Tongue (tissue), 3 donors: ENCODE measurements at places on chromosomes 2 and 18. TPM values are rescaled to one million over a fixed set of nuclear protein-coding genes. Genes with fewer than 3 reads are reported as not detected.

DNA sequence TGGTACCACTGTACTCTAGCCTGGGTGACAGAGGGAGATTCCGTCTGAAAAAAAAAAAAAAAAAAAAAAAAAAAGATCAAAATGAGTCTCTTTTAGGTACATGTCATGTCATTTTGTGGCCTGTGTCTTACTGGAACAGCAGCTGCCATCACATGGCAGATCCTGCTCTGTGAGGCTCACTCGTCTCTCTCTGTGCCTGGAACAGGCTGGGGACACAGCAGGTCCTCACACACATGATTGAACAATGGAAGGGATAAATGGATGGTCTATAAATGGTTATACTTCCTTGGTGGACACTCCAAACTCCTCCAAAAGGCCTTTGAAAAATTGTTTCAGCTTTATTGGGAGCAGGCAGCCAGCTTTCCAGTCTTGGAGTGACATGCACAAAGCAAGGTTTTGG is 236.2 kb upstream of the COPS8 start:
- no peak for DNase-seq

GRCh38 chr2:104050656-104051242 is 803.2 kb upstream of the POU3F3 start:
- peak; percentile 41 for DNase-seq

DNA sequence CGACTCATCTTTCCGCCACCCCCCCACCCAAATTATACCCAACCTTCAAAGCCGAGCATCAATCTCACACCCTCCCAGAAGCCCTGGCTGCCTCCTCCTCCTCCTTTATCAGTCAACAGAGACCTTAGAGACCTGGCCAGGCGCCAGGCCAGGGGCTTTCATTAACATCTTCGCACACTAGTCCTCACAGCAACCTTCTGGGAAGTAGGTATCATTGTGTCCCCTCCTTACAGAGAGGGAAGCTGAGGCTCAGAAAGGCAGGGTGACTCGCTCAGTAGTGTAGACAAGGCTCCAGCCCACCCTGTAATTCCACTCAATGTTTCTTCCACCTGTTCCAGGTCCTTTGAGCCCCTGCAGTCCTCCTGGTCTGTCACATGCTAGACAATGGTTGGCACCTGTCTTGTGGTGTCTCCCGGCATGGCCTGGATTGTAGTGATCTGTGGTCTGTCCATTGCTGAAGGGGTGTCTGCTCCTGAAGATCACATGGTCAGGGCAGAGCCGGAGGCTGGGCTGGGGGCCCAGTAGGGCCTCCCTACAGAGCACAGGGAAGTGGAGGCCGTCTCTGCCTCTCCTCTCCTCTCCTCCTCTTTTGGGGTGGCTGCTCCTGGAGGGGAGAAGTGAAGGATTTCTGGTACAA is 36.0 kb downstream of the KLHL29 start:
- DNase-seq = no peak

GRCh38 chr18:79890674-79891073 is 60.8 kb downstream of the SLC66A2 start:
- DNase-seq = no peak

DNA sequence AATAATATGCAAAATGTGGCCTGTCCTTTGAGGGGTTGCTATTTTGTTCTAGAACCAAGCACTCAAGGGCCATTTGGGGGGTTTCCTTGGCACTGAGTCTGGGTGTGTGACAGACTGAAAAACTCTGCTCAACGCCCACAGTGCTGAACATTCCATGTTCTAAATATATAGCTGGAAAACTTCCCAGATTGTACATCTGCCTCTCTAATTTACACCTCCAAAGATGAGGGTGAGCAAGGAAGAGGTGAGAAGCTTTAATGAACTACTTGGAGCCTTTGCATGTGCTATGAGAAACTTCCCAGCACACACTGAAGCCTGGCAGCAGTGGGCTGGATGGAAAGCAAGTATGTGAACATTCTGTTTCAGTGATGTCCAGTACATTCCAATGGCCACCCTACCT is 296.7 kb upstream of the KCNH7 start:
- DNase-seq = no peak

- no peak for DNase-seq
These were observed at the start of gene KCNJ3 for GRCh38 chr2:154698296-154698720. TSS of gene KCNJ3 (plus strand) at chr2:154698695. CDS start at chr2:154698776, 81 bp downstream.

DNA sequence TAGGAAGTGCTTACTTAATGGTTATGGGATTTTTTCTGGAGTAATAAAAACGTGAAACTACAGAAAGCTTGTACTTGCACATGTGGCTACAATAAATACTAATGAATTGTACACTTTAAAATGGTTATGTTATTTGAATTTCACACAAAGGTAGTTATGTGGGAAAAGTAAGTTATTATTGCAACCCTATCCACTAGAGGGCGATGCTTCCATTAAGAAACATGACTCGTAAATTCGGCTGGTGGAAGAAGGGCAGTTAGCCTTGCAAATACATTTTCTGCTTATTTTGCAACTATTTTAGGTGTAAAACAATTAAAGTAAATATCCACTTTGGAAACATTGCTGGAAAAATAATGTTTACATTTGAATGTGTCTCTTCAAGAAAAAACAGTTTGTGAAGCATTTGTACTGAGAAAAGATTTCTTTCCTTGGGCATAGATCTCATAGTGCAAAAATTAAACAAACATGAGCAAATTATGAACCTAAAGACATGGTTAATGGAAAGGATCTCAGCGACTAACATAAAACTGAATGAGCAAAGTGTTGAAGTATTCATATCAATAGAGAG is 68.1 kb upstream of the CSRNP3 start:
- DNase-seq = peak; percentile 88

GRCh38 chr2:41741951-41742595 is 305.7 kb upstream of the PKDCC start:
- no peak for DNase-seq

GRCh38 chr18:3603421-3604234 is 153.7 kb downstream of the TGIF1 start:
- DNase-seq = peak; percentile 93

DNA sequence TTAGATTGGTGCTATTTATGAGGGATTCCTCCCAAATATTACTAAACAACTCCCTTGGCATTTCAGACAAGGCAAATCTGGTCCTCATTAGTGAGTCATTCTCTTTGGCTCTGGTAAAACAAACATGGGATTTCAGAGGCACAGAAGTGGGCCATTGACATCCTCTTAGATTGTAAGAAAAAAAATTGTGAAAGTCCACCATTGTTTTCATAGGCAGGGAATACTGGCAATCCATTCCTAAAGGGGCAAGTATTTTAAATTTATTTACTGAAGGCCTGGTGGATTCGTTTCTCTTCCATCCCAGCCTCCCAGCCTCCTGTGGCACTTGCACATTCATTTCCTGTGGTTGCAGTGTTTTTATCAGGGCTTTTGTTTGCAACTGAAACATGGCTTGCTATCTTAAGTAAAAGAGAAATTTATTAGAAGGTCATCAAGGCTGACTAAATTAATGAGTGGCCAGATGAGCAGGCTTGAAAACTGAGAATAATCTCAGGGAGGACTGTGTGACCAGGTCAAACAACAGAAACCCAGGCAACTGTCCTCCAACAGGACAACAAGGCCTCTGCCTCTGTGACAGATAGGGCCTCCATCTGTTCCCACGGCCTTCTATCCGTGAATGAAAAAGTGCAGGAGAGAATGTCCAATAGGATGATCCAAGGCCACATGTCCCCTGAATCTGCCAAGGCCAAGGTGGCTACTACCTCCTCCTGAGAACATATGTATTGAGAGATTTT is 23.1 kb upstream of the TNFAIP6 start:
- DNase-seq = no peak

DNA sequence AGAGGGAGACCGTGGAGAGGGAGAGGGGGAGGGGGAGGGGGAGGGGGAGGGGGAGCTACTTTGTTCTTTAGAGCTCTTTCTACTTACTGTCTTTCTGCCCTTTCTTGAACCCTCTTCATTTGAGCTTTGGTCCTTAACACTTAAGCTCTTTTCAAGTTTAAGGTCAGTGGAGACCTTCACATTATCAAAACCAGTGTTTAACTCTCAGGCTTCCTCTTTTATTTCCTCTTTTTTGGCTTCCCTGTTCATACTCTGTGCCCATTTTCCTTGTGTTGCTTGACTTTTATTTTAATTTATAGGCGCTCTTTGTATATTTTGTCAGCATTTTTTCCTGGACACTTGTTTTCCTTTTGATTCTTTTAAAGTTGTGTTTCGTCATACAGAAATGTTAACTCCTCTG is 37.1 kb downstream of the ACSL3 start:
- DNase-seq = no peak

DNA sequence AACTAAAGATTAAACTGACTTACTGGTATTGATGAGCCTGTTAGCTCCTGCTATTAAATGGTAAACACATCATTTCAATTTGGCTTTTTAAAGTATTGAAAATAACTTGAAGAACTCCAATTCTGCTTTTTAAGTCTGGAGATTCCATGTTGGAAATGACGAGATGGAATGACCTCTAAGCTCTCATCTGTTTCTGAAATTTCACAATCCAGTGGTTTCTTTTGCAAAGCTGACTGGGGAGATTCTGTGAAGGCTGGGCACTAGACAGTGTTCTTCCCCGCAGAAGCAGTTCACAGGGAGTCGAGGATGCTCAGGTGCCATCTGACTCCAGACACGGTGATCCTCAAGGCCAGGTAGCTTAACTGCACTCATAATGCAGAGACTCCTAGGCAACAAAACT is 44.7 kb downstream of the DHRS9 start:
- no peak for DNase-seq

GRCh38 chr18:34153711-34154110 is 71.0 kb downstream of the NOL4 start:
- no peak for DNase-seq

GRCh38 chr2:134536296-134536695 is 182.5 kb downstream of the TMEM163 start:
- DNase-seq = no peak

DNA sequence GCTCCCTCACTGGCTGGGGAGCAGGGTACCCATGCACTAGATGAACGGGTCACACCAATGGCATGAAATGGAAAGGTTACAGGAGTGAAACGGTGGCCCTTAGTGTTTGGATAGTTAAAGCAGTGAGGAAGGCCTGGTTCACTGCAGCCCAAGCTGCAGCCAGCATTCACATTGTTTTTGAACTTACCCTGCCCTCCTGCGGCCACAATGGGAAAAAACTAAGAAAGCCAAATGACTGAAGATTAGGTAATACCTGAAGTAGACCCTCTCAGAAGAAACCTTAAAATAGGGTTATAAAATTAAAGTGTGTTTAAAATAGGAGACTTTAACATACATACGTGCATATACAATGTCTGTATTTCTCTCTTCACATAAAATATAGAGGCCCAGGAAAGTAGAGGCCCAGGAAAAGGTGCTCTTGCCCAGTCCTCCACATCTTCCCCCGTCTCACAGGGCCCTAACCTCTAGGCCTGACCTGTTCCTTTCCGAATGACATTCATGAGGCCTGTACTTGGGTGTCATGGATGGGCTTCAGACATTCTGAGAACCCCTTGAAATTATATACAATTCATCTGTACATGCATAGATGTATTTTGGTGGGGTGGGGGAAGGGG is 33.3 kb downstream of the DOK1 start:
- DNase-seq = peak; percentile 89

DNA sequence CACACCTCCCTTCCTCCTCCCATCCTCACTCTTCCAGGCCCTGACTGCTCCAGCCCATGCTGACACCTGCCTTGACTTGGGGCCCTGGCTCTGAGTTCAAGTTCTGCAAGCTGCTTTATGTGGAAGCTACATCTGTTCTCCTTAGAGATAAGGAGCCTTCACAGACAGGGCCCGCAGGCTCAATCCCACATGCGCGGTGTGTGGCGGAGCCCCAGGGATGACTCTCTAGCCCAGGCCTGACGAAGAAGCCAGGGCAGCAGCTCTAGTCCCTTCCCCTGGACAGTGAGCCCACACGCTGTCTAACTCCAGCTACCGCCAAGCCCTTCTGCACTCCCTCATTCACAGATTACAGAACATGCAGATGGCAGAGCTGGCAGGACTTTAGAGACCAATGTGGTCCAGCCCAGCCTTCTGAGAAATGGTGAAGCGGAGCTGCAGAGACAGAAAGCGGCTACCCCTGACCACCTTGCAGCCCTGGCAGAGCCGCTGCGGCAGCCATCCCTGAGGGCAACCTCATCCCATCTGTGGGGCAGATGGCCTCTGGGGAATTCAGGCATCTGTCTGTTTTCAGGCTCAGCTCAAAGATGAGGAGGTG is 304.3 kb downstream of the CELF4 start:
- DNase-seq = no peak

DNA sequence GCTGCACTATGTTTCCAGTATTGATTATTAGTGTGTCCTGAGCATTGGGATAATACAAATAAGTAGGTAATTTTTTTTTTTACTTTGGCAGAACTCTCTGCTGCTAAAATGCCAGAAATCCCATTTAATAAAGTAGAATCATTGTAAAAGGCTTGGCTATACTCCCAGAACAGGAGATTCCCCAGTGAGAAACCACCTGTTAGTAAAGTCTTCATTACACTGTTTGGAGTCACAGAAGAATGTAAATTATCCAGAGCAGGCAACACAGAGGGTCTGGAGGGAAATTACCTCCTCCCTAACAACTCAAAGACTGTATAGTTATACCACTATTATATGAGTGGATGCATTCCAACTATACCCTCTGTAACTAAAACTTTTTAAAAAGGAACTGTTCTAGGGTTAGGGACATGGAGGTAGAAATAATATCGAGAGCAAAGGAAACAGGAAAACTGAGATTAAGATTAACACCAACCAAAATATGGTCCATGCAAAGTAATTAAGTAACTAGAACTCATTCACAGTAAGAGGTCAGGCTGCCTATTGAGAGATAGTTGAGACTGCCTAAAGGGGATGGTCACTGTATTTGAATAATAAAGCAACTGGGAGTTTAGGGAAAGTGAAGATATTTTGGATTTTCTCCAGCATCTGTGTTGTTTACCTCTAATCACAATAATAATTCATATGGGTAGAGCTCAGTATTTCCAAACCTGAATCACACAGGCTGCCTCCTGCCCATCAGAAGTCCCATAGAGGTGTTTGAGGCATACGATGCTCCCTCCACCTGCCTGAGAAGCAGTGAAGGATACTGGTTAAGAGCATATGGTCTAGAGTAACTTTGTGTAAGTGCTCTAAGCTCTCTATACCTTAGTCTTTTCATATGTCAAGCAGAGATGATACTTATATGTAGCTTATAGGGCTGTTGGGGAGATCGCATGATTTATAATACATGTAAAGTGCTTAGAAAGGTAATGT is 34.4 kb downstream of the MAP2 start:
- peak; percentile 87 for DNase-seq

DNA sequence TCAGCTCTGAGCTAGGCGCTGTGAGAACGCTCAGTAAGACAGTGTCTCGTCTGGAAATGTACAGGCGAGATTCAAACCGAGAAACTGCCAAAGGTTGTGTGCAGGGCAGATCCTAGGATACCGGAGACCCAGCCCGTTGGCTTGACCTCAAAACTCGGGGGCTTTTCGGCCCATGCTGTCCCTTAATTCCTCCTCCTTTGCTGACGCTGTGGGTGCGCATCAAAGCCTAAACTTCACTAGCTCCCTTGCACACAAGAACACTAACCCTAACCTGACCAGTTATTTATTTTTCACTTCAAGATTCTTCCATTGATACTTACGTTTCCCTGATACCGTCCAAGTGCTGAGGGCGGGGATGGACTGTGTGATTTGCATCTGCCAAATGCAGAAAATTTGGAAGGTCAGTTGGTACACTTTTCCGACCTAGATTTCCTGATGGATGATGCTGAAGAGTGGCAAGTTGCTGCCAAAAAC is 1.0 kb upstream of the AAK1 start:
- DNase-seq = no peak

Gene ZNF385B
- 0.51 TPM for total RNA-seq

Gene PLCL1
- 31.2 TPM for total RNA-seq

Gene CD8B2
- total RNA-seq = not detected

Gene FOXI3
- 0.31 TPM for total RNA-seq

Gene DAW1
- not detected for total RNA-seq

Gene FABP1
- total RNA-seq = not detected

Gene NT5C1B
- not detected for total RNA-seq

Gene RPRM
- 0.21 TPM for total RNA-seq

Gene BOD1L2
- not detected for total RNA-seq

Gene RUFY4
- not detected for total RNA-seq
